GM12891 (cell line): ENCODE measurements at places on chromosomes 6 and 20.

DNA sequence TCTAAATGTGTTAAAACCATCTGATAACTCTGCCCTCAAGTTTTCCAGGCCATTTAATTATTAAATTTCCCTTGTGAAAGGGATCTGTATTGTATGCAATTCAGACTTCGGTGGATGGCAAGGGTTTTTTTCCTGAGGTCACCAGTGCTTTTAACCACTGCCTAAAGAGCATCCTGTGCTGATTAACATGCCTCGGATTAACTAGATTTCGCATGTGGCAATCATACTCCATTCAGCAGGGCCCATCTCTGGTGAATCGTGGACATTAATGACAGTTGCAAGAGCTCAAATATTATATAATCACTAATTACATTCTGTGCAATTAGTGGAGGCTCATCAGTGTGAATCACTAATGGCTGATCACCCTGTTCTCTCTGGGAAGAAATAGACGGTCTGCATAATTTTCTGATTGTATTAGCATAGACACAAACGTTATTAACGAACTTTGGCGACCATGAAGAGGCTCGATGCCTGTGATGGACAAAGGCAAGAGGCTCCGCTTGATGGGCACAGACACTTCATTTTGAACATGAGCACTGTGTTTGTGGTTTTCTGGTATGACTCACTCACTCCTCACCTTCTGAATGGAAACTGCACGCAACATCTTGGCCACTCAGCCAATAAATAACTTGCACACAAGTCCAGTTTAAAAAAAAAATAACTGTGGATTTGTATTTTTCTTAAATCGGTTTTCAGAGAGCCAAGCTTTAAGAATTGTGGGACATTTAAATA lies 31.4 kb downstream of the LINC00237 start:
- no peak for DNase-seq

DNA sequence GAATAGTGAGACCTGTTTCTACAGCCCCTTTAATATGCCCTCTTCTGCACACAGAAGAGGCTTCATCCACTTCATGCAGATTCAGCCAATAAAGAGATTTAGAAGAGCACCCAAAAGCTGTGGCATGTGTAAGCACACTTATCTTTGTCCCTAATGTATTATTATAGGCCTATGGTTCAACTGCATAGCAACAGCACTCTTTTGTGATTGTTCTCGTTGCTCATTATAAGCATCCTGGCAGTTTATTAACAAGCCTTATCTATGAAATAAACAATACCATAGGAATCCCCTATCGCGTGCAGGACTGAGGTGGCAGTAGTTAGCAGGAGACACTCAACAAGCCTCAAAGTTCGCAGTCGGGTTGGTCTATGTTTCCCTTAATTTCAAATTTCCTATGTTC lies 138.5 kb upstream of the BEND6 start:
- DNase-seq: no peak

DNA sequence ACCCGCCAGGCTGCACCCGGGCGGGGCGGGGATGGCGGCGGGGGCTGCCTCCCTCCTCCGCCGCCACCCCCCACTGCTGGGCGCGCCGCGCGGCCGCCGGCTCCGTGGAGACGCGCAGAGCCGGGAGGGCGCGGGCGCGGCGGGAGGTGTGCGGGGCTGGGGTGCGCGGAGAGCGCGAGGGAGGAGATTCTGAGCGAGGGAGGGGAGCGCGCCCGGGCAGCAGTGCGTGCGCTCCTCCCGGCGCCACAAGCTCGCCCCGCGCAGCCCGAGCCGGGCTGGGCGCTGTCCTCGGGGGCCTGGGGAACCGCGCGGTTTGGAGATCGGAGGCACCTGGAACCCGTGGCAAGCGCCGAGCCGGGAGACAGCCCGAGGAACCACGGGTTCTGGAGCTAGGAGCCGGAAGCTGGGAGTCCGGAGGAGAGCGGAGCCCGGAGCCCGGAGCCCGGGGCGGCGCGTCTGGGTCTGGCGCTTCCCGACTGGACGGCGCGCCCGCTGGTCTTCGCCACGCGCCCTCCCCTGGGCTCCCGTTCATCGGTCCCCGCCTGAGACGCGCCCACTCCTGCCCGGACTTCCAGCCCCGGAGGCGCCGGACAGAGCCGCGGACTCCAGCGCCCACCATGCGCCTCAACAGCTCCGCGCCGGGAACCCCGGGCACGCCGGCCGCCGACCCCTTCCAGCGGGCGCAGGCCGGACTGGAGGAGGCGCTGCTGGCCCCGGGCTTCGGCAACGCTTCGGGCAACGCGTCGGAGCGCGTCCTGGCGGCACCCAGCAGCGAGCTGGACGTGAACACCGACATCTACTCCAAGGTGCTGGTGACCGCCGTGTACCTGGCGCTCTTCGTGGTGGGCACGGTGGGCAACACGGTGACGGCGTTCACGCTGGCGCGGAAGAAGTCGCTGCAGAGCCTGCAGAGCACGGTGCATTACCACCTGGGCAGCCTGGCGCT lies at the start of gene NTSR1:
NTSR1 (plus strand) TSS at position 246 of the 946 bp plus-strand sequence; CDS start at position 618, 372 bp downstream.
- no peak for DNase-seq

DNA sequence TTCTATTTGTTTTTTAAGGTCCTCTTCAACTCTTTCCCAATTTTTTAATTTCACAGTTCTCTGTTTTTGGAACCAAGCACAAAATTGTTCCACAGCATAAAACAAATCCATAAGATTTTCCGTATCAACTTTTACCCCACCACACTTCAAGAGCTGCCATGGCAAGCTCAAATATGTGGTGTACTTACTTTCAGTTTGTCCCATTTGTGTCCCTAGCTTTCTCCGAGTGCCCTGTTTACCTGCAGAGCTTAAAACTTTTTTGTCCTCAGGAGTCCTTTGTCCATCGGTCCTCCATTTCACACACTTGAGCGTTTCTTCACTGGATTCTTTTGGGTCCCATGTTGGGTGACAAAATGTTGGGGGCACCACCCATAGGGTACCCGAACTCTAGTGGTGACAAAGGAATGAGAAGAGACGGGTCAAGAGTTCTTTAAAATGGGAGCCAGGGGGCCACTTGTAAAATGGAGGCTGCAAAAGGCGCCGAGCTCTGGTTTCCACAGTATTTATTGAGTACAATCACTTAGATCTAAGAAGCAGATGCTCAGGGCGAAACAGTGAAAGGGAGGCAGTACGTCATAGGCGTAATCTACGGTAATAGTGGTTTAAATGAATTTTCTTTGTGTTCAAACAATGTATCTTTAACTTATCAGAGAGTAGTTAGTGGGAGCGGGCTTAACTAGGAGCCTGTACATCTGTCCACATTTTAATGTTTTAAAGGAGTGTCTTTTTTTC lies 39.8 kb upstream of the SERINC1 start:
- DNase-seq: no peak

DNA sequence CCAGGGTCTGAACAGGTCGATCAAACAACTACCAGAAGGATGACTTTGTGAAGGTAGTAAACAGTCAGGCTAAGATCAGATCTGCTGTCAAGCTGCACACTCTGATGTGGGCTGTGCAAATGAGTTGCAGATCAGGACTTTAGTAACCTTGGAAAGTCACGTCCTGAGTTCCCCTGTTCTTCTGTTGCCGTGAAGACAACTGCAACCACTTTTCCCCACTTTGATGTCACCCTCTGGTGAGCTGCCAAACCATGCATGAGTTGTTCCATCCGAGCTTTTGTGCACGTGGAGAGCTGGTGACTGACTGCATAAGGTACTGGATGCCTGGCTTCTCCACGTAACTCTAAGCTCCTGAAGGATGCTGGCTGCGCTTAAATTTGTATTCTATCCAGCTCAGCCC lies 111.0 kb downstream of the CD83 start:
- DNase-seq: no peak

DNA sequence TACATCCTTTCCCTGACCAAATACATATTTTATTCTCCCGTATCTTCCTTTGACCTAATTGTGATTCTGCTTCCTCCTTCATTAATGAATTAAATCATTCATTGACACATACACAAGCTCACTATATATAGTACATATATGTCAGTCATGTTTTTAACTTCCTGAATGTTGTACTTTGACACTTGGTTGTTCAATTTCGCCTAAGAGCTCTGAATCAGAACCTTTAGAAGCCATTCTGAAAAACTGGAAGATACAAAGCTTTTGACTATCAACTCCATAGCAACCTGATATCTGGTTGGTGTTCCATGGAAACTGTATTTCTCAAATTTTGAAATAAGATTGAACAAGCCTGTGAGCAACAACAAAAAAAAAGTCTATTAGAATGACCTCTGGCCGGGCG lies 27.3 kb upstream of the HFE start:
- no peak for DNase-seq

GRCh38 chr6:160301339-160301738 lies 42.7 kb upstream of the SLC22A2 start:
- no peak for DNase-seq

GRCh38 chr20:37714978-37715672 lies 21.3 kb downstream of the CTNNBL1 start:
- no peak for DNase-seq

DNA sequence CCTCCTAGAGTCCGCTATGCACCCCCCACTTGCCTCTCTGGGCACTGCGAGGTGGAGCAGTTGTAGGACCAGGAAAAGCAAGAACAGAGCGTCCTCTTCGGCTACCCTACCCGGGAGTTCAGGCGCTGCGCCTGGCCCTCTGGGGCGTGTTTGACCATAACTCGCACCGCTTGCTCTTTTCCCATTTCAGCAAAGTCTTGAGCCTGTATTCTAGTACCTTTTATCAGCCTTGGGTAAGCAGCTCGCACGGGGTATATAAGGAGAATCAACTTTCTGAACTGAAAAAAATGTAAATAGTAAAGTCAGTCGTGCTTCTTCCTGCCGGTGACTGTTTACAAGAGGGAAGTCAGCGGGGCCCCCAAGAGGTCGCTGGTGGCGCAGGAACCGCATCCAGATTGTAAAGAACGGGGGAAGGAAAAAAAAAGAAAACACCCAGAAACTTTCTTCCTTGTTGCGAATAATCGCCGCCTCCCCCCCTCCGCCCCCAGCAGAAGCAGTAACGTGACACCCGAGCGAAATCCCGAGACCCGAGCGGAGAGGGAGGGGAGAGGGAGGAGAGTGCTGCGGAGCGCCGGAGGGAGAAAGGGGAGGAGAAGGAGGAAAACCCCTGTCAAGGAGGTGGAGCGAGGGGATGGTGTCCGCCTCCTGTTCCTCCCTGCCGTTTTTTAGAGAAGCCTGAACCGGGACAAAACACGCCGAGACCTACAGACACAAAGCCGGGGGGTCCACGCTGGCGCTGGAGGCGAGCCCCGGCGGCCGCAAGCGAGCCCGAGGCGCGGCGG lies at the start of gene UST:
UST (plus strand) TSS at position 668 of the 782 bp plus-strand sequence. CDS start 401 bp downstream, outside the sequence.
- DNase-seq: no peak

GRCh38 chr6:164532198-164533044 lies 777.0 kb downstream of the C6orf118 start:
- no peak for DNase-seq

GRCh38 chr6:134391205-134391604 lies 73.3 kb upstream of the SGK1 start:
- no peak for DNase-seq

- DNase-seq: no peak
Observed at GRCh38 chr6:119390247-119390793, 40.8 kb upstream of the MAN1A1 start.

DNA sequence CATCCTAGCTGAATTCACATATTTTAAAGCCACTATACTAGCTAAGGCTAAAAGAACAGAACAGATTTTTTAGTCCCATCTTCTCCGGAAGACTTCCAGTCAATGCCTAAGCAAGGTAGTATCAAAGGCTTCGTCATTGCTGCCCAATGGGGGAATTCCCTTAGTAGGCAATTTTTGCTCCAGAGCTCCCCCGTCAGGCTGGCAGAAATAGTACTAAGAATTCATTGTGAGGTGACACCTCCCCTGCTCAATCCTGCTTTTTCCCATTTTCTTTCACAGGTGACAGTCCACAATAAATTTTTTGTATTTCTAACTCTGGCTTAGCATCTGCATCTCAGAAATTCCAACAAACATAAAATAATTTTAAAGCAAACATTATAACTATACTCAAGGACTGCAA lies 52.8 kb upstream of the SRSF6 start:
- DNase-seq: no peak

- DNase-seq: no peak
Observed at GRCh38 chr20:12467758-12468157, 541.0 kb upstream of the SPTLC3 start.

GRCh38 chr6:44849806-44850205 lies 462.3 kb downstream of the CDC5L start:
- DNase-seq: no peak

DNA sequence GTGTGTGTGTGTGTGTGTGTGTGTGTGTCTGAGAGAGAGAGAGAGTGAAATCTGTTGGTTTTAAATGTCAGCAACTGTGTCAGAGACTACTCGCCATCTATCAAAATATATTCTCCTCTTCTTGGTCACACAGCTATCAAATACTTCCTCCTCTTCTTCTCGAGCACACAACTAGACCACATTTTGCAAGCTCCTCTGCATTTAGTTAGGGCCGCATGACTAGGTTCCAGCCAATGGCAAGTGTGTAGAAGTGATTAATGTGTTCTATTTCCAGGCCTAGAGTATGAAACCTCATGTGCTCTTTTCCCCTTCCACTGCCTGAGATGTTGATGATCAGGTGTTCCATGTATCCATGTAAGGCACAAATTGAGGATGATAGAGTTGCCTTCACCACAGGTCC lies 278.5 kb upstream of the MARCKS start:
- no peak for DNase-seq

DNA sequence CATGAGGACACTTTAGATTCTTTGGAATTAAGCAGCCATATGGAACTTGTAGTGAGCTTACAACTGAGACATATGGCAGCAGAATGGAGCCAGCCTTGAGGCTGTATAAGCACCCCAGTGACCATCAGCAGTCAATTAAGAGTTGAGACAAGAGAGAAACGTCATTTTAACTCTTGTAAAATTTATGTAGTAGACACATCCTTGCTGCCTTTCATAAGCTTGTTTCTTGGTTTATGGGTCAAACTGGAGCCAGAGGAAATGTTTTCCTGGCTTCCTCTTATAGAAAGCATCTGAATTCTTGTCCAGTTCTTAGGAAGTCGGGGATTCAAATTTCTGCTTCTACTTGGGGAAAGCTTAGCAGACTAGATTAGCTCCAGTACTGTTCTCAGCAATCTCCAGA lies 745.1 kb upstream of the MARCKS start:
- DNase-seq: no peak

DNA sequence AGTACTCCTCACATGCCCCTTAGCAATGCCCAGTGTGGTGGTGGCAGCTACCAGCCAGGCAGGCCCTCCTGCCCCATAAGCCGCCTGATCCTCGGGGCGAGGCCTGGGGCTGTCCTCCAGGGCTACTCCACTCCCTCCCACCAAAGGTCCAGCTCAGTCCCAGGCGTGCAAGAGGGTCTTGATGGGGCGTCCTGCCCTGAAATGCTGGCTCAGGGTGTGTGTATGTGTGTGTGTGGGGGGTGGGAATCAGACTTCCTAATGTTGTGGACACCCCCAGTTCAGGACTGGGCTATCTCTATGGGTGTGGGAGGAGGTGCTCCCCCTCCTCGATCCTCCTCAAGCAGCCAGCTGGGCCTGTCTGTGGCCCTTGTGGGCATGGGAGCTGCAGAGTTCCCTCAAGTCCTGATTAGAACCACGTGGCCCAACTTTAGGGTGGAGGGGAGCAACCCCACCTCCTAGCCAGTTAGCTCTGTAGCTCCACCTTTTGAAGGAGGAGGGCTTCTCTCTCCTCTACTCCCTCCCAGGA lies 7.5 kb downstream of the HSPA12B start:
- no peak for DNase-seq
